Cerebellum (tissue), 4 donors: ENCODE measurements at places on chromosomes 5 and 9.

GRCh38 chr5:140108093-140109017 is 5.6 kb upstream of the PURA start:
- DNase-seq = peak; percentile 46

GRCh38 chr9:135906291-135907005 is 898 bp downstream of the CAMSAP1 start:
- no peak for DNase-seq

DNA sequence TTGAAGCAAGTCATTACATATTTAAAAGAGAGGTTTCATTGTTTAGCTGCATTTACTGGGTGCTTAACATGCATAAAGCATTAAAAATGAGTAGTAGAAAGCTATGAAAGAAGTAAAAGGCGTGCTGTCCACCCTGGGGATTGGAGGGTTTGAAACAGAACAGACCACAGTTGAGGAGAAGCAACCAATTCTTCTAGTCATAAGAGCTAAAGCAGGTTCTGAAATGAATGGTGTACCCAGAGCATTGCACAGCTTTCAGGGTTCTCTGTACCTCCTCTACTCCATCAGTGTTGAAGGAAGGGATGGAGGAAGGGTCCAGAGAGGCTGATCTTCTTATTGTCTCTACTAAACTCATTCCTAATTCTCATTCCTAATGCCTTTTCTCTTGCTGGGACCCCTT is 68.9 kb downstream of the SH3RF2 start:
- no peak for DNase-seq

DNA sequence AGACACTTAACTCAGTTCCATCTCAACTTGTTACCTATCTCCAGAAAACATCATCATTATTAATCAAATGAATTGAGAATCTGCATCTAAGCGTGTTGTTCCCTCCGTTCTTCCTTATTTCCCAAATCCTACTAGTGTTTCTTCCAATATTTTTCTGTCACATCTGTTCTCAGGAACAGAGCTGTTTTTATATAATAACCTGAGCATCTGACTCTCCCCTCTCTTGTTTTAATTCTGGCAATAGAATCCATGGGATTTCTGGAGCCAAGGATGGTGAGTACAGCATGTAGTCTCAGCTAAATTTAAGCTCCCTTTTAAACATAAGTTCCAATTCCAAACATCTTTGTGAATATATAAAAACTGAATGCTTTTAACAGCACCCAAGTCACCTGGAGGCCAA is 558.3 kb downstream of the DTWD2 start:
- no peak for DNase-seq

DNA sequence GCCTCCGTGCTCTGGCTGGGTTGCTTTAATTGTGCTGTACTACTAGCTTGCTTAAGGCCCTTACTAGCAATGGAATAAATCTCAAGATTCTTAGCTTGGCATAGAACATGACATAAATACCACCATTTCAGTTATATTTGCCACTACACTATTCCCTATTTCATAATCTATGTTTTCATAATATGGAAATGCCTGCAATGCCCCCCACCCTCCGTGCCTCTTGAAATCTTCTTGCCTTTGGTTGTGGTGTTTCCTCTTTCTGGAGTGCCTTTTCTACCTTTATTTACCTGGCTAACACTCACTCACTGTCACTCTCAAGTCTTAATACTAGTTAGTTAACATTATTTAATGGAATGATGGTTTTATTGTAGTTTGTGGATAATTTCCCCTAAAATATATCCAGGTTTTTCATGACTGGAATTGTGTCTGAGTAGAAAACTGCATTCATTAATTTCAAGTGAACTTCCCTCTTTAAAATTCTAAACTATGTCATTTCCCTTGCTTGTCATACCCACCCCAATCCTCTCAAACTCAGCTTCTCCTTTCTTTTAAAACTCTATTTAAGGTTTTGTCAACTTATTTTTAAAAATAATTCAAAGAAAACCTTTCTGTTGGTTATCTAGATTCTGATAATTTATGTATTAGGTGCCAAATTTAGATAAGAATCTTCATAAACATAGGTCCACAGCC is 521.7 kb upstream of the DAB2 start:
- DNase-seq = no peak

DNA sequence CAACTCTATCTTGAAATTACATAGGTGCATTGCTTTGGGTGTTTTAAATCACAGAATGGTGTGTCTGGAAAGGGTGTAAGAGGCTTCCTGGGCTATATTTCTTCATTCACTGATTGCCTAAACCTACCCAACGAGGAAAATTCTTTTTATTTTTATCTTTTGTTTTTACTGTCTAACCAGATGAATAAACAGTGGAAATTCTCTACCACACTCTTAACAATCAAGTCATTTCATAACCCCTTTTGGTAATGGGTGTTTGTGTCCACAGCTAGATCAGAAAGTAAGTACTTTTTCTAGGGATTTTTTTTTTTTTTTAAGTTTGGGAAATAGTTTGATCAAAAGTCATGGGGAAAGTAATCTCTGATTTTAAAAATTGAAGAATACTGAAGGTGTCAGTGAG is 27.6 kb upstream of the C5orf47 start:
- no peak for DNase-seq

DNA sequence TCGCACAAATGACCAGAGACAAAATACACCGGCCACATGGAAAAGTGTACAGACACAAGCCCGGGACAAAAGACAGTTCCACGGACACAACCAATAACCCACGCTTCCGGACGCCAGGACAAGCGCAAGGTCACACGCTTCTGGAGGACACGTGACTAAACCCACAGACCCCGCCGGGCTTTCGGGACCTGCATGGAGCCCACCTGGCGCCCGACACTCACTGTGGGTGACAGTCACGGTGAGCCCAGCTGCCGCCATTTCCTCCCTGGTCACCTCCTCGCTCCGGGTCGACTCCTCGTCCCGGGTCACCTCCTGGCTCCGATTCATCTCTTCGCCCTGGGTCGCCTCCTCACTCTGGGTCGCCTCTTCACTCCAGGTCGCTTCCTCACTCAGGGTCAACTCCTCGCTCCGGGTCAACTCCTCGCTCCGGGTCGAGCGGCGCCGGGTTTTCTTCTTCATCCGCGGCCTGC is 470 bp downstream of the BAG1 start:
- DNase-seq = peak; percentile 34

GRCh38 chr9:134495881-134496412 is 145.7 kb upstream of the COL5A1 start:
- DNase-seq = no peak

- peak; percentile 44 for DNase-seq
Measured at GRCh38 chr5:152505442-152506042, 100.5 kb upstream of the NMUR2 start.

- DNase-seq = no peak
Measured at GRCh38 chr9:121721058-121721350, 69.6 kb downstream of the DAB2IP start.

GRCh38 chr9:72012646-72013045 is 47.8 kb downstream of the C9orf57 start:
- no peak for DNase-seq

DNA sequence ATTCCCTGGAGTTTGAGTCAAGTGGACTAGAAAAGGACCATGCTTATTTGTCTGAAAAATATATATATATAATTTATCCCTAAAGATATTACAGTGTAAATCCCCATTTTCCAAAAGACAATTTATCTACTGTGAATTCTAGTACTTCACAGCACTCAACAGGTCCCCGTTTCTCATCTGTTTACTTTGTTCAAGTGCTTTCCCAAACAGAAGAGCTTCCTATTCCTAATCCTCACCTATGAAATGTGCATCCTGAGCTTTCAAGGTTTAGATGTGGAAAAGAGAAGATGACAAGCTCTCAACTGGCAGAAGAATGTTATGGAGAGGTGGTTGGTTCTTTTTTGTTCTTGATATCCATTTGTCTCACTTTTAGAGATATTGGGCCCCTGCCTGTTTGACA is 401.6 kb upstream of the ZNF608 start:
- no peak for DNase-seq

- DNase-seq = no peak
Measured at GRCh38 chr5:34411470-34412346, 244.4 kb upstream of the RAI14 start.

GRCh38 chr9:77960356-77961153 is 71.1 kb downstream of the GNAQ start:
- no peak for DNase-seq

DNA sequence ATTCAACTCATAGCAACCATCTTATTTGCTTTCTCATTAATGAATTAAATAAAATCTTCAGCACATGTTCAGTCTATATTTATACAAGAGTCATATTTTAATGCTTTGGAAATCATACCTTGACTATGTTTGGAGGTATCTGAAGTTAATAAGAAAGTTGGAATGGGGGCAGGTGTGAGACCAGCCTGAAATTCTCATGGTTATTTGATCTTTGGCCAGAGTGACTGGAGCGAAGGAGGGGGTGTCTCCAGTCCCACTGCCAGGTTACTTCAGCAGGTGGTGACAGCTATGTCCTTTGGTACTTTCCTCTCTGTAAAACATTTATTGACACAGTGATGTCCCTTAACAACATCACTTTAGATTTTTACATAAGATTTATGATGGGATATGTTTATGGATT is 318.1 kb upstream of the SGCD start:
- DNase-seq = no peak

- no peak for DNase-seq
Measured at GRCh38 chr9:37337301-37337890, 85.1 kb upstream of the GRHPR start.

GRCh38 chr5:89308606-89309040 is 425.6 kb upstream of the MEF2C start:
- no peak for DNase-seq

DNA sequence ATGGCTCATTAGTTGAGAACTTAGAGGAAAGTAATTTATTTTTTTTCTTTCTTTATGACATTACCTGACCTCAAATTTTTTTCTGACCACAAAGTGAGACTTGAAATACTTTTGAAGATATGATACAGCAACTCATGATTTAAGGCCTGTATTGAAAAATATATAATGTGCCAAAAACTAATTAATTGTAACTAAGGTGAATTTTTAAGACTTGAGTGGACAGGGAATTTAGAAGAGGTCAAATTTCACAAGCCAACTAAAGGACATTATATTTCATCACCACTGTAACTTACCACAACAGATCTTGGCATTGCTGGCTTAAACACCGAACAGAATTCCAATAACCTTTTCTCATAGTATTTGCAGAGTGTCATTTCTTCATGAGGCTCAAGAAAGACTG is 1.8 kb downstream of the CCNH start:
- no peak for DNase-seq

- no peak for DNase-seq
Measured at GRCh38 chr9:130236436-130236985, 29.0 kb upstream of the HMCN2 start.

- peak; percentile 12 for DNase-seq
Measured at GRCh38 chr9:18595597-18595996, 121.6 kb downstream of the ADAMTSL1 start.

DNA sequence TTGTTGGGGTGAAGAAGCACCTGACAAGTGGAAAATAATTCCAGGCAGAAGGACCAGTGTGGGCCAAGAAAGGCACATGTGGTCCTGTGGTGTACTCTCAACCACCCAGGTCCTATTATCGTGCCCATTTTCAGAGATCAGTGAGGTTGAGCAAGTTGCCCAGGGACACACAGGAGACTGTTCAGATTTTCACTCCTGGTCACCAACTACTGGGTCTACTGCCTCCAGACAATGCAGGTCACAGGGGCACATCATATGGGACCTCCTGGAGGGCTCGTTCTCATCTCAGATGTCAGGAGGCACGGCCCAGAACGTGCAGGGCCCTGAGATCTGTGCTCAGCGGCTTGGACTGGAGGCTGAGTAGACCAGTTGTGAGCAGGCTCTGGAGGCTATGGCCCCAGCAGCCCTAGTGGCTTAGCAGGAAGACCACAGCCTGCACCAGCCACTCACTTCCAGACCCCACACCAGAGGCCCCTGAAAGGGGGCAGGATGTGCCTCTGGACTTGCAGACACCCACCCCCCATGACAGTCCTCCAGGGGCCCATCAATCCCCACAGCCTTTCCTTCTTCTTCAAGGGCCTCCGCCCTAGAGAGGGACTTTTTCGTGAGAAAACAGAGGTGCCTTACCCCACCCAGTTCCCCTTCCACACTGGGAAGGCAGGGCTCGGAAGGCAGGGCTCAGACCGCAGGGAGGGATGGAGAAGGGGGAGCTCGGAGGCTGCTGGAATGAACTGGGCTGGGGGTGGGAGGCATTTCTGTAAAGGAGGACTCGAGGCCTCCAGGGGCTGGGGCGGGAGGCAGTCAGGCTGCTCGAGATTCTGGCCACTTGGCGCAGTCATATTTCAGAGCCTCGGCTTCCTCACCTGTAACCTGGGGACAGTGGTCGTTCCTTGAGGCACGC is 82.7 kb upstream of the NEURL1B start:
- DNase-seq = no peak

- no peak for DNase-seq
Measured at GRCh38 chr9:7375013-7375511, 424.5 kb downstream of the DMAC1 start.

GRCh38 chr9:121550569-121551512 is 51.2 kb upstream of the GGTA1 start:
- DNase-seq = peak; percentile 81

- DNase-seq = no peak
Measured at GRCh38 chr9:130756037-130756436, 62.5 kb downstream of the EXOSC2 start.

GRCh38 chr5:80269991-80270438 is 14.2 kb upstream of the SERINC5 start:
- no peak for DNase-seq

GRCh38 chr9:133884907-133885744 is 107.0 kb downstream of the VAV2 start:
- DNase-seq = no peak

GRCh38 chr9:129880654-129881546 is 45.6 kb downstream of the USP20 start:
- no peak for DNase-seq

DNA sequence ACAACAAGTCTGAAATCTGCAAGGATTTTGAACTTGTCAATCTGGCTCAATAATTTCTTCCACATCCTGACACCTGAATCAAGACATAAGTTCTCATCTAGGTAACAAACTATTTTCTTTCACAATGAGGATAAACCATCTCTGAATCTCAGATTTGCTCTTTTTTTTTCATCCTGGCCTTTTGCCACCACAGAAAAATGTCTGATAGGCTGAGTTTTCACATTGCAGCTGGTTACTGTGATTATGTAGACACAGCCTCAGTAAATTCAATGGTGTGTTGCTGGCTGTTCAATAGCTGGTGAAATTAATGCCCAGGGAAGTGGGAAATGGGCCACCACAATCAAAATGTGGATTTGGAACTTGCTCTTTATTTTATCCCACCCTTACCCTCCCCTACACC is 2.8 kb upstream of the ADRA1B start:
- DNase-seq = no peak

- DNase-seq = no peak
Measured at GRCh38 chr5:96875791-96876291, 459 bp upstream of the ERAP2 start.

DNA sequence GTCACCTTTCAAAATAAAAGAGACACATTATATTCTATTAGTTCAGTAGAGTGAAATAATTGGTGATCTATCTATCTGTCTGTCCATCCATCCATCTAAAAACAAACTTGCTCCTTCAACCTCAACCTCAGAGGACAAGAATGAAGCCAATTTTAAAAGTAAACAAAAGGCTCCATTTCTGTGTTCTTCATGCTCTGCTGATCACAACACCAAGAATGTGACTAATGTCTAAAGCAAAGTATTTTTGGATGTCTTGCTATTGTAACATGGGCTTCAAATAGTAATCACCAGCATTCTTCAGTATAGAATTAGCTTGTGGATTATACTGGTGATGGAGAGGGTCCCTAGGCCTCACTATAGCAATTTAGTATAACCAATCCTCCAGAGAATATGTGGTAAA is 1304.4 kb downstream of the MAT2B start:
- DNase-seq = no peak

- DNase-seq = no peak
Measured at GRCh38 chr5:97107318-97107717, 35.1 kb downstream of the LIX1 start.

- no peak for DNase-seq
Measured at GRCh38 chr5:173452119-173452905, 124.1 kb upstream of the STC2 start.
